ENCODE measurements at places on chromosomes 16 and 17.
A peak's percentile ranks its signal among the peaks of the same experiment; 100 is the strongest.

GRCh38 chr17:2899906-2900305 is 103.7 kb downstream of the RAP1GAP2 start:
- DNase-seq, result no peak

GRCh38 chr17:74478420-74479100 is 12.1 kb downstream of the CD300A start:
- no peak for DNase-seq

DNA sequence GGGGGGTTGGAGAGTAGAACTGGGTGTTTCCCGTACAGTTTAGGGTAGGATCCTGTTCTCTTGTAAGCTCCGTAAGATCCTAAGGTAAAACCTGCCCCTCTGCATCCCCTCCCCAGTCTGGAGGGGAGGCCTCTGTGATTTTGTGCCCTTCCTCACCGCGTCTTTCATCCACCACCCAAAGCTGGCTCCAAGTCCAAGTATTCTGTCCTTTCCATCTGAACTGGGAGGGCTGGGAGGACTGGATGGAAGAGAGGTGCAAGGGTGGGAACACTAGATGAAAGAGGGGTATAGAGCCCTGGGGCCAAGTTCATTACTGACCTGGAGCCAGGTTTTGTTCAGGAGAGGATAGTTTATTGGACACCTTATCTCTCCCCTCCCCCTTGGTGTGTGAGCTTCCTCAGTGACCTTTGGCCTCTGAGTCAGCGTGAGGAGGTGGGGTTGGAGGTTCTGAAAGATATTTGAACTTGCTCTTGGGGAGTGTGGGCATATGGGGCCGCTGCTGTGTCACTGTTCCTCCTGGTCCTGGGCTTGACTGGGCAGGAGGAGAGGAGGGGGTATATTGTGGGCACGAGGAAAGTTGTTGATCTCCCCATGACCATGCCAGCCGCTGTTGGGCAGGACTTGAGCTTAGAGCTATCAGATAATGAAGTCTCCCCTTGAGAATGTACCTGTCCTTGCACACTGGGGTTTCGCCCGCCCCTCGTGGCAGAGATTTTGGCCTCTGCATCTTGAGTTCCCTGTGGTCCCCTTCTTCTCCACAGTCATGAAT is 1.6 kb downstream of the LASP1 start:
- DNase-seq, result peak; percentile 30

DNA sequence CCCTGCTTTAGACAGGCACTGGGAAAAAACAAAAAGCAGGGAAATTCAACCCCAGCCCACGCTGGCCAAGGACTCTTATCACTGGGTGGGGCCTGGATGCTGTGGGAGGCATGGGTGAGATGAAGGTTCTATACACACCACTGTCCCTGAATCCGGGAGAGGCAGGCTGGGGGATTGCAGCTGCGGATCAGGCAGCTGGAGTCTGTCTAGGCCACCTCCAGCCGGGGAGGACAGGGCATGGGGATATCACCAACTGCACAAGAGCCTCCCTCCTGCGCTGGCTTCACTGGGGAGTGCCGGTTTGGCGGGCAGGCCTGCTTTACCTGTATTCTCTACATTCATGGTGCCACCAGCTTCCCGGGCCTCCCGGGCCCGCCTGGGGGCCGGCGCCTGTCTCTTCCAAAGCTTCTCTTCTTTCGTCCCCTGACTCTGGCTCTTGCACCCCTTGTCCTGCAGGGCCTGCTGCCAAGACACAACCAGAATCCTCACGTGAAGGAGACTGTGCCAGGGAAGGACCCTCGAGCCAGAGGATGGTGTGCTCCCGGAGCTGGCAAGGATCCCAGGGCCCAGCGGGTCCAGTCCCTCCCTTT is 13.9 kb downstream of the KIFC3 start:
- DNase-seq, result no peak

DNA sequence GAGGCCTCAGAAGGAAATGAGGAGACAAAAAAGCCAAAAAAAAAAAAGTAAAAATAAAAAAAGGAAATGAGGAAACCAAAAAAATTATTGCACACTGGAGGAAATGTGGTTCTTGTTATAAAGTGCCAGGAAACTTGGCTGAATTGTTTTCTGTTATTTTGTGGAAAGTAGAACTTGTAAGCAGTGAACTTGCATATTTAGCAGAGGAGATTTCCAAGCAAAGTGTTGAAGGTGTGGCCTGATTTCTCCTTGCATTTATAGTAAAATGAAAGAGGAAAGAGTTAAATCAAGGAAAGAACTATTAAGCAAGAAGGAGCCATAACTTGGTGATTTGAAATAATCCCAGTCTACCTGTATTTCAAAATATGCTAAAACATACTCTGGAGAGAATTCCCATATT is 34.1 kb upstream of the CPPED1 start:
- no peak for DNase-seq

GRCh38 chr17:18320301-18320700 is 5.2 kb downstream of the SMCR8 start:
- no peak for DNase-seq

DNA sequence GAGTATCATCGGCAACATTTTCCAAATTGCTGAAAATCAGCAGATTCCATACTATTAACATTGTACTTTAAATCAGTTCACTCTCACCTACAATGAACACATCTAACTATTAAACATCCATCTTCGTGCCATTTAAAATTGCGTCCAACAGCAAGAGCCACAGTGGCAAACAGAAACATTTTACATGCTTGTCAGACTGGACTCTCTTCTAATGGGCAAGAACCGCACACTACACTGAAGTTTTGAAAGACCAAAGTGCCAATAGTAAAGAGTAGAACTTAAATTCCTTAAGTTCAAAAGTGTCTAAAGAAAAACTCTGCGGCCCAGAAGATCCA is 652 bp downstream of the RPS15A start:
- DNase-seq, result no peak

GRCh38 chr16:76656994-76657393 is 379.8 kb downstream of the CNTNAP4 start:
- no peak for DNase-seq

GRCh38 chr17:45156242-45156641 is 5.4 kb upstream of the HEXIM2 start:
- DNase-seq, result no peak

- no peak for DNase-seq
Measured at GRCh38 chr17:50146230-50146926, 4.1 kb downstream of the PPP1R9B start.

GRCh38 chr16:55035029-55035428 is 104.4 kb downstream of the IRX5 start:
- DNase-seq, result no peak

DNA sequence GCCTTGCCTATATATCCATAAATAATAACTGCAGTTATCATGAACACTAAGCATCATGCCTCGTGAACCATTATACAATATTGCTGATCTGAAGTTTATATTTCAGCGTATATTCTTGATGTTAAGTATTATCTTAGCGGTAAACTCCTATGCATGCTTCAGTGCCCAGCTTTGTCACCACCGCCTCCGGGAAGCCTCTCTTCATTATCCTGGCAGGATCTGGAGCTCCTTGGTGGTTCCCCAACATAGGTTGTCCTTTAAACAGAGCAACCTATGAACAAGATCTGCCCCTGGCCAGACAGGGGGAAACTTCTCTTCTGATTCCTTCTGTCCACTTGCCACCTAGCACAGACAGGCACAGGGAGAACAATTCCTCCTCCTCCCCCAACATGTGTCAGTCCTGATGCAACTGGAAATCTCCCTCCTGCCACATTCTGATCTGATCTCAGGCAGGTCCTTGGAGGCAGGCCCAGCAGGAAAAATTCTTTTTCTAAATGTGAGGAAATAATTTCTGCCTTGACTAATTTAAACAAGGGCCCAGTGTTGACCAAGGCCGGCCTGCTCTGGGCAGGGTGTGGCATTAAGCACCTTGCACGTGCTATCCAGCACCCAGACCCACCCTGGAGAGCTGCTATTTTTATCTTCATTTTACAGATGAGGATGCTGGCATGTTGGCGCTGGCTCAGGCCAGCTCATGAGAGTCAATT is 22.4 kb downstream of the SPNS2 start:
- no peak for DNase-seq

- no peak for DNase-seq
Measured at GRCh38 chr16:79835194-79835593, 234.7 kb upstream of the MAF start.

- DNase-seq, result no peak
Measured at GRCh38 chr17:15213381-15214087, 51.6 kb downstream of the PMP22 start.

- no peak for DNase-seq
Measured at GRCh38 chr16:24771779-24772157, 42.3 kb downstream of the TNRC6A start.

DNA sequence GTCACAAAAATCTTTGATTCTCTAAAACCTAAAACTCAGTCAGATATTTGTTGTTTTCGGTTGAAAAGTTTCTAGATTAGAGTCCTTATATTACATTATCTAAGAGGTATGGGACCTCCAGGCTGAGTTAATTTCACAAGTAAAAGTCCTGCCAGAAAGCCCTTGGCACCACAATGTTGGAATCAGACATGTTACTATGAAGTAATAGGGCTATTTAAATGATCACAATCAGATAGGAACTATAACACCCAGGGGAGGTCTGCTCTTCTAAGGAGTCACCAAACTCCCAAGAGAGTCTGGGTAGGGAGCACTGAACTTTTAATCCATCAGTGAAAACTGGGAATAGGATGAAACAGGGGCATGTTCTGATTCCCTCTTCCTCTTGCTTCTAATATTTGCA is 54.2 kb downstream of the WIPI1 start:
- no peak for DNase-seq

DNA sequence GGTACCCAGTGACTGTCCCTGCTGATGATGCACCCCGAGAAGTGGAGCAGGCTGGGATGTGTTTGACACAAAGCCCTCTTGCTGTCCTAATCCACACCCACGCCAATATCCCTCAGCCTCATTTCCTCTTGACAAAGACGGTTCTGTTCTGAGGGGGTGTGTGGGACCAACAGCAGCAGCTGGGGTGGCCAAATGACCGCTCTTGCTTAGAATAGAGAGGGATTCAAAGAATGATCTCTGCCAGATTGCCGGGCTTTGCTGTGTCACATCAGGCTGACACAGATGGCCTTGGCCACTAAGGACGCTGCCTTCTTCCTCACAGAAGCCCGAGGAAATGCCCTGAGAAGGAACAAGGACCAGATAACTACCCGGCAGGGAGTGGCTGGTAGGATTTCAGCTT is 250.7 kb downstream of the NTN1 start:
- DNase-seq, result no peak

DNA sequence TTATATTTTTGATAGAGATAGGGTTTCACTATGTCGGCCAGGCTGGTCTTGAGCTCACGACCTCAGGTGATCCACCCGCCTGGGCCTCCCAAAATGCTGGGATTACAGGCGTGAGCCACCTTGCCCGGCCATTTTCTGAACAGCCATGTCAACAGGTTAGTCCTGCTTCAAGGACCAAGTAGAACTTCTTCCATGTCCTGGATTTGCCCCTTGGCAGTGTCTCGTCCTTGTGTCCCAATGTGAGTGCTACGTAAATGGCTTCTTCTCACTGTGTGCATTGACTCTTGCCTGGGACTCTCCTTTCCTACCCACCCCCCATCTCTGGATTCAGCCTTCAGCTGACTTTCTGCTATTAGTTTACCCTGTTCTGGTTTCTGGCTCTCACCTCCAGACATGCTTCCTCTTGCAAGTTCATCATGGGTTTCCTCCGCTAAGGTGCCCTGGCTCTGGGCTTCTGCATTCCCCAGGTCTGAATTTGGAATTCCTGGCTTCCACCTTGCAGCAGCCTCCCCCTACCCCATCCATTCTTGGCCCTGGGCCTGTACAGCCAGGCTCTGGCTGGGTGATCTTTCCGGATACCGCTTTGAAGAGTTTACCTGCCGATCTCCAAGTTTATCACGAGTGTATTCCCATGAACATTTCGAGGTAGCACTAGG is 14.0 kb upstream of the IRF8 start:
- no peak for DNase-seq

DNA sequence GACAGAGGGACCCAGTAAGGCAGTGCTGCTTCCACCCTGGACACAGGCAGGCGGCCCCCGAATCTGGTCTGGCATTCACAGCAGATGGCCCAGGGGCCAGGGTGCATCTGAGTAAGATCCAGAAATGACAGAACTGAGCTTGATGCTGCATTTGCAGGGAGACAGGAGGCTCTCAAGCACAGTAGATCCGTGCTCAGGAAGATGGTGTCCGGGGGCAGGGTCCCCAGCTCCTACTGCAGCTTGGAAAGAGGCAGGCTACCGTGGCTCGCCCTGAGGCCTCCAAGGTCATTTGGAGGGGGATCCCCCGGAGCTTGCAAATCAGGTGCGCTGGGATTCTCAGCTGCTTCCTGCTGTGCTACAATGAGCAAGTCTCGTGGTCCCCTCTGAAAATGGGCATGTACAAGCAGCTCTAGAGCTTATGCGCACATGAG is 2.2 kb downstream of the C16orf95 start:
- DNase-seq, result no peak

DNA sequence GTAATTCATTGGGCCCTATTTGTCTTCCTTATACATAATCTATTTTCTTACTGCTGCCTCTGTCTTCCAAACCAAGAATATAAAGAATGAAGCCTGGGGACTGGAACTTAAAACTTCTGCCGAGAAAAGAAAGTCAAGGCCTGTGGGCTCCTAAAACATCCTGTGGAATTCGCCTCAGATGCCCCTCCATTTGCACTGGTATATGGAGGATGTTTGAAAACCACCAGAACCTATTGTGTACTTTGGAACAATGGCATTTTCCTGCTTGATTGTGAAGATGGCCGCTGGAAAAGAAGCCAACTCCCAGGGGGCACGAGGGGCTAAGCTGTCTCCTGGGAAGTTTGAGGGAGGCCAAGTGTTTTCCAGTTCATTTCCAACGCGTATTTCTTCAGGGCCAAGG is 122.4 kb downstream of the WWOX start:
- DNase-seq, result no peak

GRCh38 chr17:8664456-8665126 is 34.1 kb upstream of the MYH10 start:
- DNase-seq, result no peak

GRCh38 chr16:68991075-68991474 is 114.4 kb upstream of the HAS3 start:
- no peak for DNase-seq

DNA sequence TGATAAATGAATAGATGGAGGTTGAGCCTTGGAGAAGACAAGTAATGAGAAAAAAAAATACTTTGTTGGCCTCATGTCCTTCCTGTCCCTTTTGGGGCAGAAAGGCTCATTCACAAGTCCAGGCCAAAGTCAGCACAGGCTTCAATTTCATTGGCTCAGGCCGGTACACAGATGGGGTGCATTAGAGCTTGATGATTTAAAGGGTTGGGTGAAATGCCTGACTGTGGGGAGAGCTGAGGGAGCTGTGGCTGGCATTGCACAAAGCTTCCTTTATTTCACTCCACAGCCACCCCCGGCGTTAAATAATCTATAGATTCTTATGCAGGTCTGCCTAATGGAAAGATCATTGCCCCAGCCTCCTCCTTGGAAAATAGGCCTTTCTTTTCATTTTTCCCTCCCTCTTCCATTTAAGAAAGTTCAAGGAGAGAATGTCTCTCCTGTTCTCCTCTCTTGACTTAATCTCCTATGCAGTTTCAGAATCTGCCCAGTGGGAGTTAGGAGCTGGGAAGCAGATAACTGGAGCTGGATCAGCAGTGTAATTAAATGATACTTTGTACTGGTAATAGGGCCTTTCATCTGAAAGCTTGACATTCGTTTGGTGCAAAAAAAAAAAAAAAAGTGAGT is 24.4 kb downstream of the YPEL2 start:
- no peak for DNase-seq

GRCh38 chr16:67847064-67847861 is at the start of gene CENPT:
Gene CENPT, minus strand, starts transcription at chr16:67847693. Its CDS starts 13,834 bp downstream, at chr16:67833859.
- peak; percentile 66 for DNase-seq
